ENCODE measurements at places on chromosomes 4 and X. TPM values are rescaled to one million over a fixed set of nuclear protein-coding genes. Genes with fewer than 3 reads are reported as not detected.

The NPFFR2 gene
- total RNA-seq: not detected

The ANKRD50 gene
- total RNA-seq: 0.05 TPM

The VCX3B gene
- total RNA-seq: not detected

The CT45A10 gene
- total RNA-seq: not detected

The FOXR2 gene
- not detected for total RNA-seq

The OPRPN gene
- not detected for total RNA-seq

The BEND2 gene
- not detected for total RNA-seq

The SLC9B1 gene
- total RNA-seq: 0.47 TPM

The S100P gene
- total RNA-seq: 2.1 TPM

All from activated CD4-positive, alpha-beta T cell treated with anti-CD3 and anti-CD28 coated beads, Interleukin-2, amount 10 ng/mL, durations not matched to agents 24 days and 14 days (primary cell).